ENCODE measurements at places on chromosomes 7 and 10.

DNA sequence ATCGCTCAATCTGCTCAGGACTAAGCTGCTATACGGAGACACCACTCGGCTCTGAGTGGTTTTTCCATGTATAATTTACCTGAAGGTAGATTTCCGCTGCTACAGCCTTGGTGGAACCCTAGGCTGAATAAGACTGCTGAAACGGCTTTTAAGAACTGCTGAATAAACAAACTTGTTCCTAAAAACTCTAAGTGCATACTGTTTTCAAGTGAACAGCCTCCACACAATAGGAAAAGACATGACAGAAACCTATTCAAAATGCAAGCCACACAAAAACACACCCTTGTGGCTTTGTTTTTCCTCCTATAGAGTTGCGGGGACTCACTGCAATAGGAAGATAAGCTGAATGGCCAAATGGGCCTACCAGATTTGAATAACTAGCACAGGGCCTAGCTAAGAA, 117.2 kb downstream of the UBE2H start:
- DNase-seq = no peak

DNA sequence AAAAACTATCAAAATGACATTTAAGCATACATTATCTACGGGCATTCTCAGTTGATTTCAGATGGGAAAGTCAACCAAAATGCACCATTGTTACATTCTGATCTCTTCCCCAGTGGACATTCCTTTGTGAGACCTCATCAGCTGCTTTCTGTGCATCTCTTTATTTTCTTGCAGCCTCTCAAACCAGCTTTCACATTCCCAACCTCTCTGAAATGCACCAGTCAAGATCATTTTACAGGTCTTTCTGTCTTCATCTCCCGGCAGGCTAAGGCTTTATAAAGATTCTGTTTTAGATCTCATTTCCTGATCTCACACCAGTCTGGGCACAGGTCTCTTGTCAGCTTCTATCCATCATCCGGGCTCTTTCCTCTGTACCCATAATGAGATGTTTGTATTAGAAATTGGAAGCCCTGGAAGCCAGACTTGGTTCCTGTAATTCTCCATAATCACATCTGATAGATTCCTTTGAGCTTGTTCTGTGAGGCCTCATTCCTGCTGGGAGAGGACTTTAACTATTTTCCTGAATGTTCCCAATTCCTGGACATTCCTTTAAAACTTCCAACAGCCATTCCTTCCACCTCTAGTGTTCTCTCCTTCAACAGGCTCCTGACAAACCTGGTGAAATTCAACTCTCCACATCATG, 44.3 kb upstream of the ARL4A start:
- no peak for DNase-seq

DNA sequence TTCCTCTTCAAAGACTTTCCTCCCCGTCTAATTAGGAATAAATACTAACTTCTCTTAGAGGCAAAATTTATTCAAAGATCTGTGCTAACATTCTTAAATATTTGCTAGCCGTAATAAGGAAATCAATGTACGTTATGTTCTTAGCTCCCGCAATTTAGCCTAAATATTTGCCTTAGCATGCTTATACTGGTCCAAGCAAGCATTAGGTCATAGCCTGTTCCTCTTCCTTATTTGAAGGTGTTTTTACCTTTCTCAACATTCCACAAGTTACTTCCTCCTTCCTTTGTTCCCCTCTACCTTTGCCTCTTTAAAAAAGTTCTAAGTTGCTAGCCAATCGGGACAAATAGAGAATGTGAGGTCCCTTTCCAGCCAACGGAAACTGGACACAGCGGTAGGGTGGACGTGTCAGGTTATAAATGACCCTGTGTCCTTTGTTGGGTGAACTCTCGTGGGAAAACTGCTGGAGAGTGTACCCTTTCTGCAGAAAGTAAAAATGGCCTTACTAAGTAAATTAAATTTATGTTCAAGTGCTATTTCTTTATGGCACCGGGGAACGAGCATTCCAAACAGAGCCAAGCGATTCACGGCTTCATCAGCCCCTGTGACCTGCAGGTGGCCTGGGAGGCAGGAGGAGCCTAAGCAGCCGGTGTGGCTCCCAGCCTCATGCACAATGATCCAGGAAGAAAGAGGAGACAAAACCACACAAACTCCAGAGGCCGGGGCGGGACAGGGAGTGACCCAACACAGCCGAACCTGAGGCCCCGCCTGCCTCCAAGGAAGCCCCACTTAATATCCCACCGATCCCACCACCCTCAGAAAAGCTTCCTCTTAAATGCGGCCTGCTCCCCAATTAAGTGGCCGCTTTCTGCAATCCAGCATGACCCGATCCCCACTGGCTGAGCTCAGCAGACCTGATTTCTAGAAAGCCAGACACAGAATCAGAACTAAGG, 67.0 kb downstream of the ZRANB1 start:
- DNase-seq = no peak

DNA sequence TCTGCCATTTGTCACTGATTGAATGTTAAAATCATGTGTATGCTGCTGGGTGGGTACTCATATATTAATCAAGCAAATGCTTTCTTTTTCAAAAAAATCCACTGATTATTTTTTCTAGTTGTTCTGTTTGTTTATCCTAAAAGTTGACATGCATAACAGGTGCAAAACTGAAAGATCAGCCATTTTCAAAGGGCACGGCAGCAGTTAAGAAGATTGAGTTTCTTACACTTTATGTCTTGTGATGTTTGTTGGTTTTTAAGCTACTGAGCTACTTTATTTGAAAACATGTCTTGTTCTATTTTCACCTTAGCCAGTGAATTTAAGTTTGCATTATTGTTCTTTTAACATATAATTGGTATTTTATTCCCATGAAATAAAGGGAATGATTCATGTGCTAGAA, 45.8 kb downstream of the PPP1R3A start:
- DNase-seq = no peak

DNA sequence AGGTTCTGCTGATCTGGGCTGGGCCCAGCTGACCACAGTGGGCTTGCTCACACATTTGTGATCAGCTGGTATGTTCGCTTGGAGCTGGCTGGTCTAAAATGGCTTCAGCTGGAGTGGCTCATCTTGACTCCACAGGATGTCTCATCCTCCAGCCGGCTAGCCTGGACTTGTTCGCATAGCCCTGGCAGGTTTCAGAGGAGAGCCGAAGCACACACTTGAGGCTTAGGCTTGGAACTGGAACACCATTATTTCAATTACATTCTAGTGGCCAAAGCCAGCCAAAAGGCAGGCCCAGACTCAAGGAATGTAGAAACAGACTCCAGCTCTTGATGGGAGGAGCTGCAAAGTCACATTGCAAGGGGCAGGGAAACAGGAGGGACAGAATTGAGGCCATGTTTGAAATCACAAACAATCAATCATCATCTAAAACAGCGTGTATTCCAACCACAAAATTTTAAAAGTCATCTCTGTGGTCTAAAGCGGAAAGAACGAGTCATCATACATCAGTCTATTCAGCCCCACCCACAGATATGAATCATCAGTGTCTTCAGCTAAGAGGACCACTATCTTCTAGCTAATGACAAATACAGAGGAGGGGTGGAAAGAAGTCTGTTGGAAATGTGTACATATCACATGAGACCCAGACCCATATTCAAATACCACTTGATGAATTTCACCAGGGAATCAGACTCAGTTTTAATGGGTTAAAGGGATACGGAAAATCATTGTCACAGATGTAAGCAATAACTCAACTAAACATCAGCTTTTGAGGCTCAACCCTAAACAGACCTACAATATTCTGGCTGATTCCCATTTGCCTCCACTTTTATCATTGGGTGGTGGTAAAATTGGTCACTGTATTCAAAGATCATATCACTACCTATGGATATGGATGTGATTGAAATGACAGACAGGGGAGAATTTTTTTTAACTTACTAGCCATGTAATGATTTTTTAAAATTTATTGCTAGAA, 139.0 kb upstream of the MKLN1 start:
- DNase-seq = no peak

GRCh38 chr7:55478700-55479099, 93.6 kb downstream of the VOPP1 start:
- DNase-seq = no peak

- no peak for DNase-seq
Measured at GRCh38 chr7:33509206-33509605, 379.8 kb downstream of the BBS9 start.

DNA sequence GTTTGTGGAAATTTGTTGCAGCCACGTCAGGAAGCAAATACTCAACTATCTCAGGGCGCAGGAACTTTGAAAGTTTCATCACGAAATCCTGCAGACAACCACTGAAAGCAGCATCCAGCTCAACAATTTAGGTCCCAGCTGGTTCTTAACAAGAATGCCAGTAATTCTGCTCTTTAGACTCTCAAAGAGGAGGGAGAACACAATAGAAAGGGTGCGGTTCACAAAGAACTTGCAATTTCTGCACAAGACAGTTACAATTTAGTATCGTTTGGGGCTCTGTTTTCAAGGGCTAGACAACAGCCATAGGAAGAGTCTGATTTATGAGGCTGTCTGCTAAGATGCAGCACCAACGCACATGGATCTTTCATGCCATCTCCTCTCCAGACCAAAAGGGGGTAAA, 223.1 kb downstream of the FGFR2 start:
- no peak for DNase-seq

GRCh38 chr7:24932815-24933214, 47.2 kb downstream of the OSBPL3 start:
- no peak for DNase-seq

GRCh38 chr7:44973610-44974401, 5.0 kb downstream of the MYO1G start:
- DNase-seq = peak; percentile 41

DNA sequence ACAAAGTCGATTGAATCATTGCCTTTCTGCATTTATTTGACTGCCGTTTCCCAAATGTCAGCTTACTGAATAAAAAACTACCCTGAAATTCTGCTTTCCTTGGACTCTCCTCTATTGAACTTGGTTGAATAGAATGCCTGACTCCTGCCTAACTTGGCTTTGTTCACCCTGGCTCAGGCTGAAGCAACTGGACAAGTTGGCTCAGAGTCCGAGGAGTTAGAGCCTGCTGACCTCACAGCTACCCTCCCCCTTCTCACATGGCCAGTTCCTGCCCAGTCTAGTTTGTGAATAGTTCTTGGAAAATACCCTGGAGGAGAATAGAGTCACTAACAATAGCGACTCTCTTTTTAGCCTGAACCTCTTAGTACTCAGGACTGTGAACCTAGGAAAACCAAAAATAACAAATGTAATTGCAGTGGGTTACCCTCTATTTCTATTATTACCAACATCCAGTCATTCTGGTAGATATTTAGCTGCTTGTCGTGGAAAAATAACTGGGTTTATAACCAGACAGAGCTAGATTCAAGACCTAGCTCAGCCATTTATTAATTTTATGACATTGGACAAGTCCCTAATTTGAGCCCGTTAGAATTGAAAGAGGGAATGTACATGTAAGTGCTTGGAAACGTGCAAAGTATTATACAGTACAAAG, 17.3 kb upstream of the NRBF2 start:
- DNase-seq = no peak

GRCh38 chr10:106793617-106794016, 370.9 kb downstream of the SORCS1 start:
- no peak for DNase-seq

DNA sequence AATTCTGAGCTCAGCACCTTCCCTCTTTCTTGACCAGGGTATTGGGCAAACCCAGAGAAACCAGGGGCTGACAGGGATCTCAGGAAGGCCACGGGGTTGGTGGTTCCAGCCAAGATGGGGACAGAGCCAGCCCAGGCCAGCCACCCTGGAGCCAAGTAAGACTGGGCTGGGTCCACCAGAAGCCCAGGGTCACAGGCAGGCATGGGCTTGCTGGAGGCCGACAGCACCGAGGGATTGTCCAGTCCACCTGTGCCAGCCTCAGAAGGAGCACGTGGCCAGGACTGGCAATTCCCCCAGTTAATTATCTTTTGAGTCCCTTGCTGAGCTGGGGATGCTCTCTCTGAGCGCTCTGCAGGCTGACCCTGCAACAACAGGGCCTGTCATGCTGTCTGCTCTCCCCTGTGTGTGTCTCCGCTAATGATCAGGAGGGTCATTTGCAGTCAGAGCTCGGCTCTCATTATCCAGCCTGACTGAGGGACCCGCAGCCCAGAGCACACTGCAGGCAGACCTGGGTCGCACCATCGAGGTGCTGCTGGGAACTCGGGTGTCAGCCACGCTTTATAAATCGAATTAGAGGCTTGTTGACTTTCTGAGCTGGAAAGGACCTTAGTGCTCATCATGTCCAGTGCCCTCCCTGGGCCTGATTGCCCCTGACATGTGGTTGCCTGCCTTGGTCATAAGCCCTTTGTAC, 69.5 kb upstream of the PPIF start:
- DNase-seq = no peak

DNA sequence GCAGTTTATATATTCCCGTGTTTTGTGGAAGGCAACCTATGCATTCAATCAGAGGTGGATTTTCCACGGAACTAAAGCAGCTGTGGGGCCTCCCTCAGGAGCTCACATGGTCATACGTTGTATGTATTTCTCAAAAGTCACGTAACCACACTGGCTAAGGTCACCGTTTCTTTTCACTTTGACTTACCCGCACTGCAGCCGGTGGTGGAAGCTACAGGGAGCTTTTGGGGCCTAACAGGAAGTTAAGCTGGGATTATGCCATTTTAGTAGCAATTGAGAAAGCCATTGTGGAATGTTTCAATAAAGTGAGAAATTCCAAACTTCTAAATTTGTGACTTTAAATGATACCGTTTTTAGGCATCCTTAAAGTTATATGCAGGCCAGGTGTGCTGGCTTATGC, 111.2 kb upstream of the KLF6 start:
- no peak for DNase-seq

DNA sequence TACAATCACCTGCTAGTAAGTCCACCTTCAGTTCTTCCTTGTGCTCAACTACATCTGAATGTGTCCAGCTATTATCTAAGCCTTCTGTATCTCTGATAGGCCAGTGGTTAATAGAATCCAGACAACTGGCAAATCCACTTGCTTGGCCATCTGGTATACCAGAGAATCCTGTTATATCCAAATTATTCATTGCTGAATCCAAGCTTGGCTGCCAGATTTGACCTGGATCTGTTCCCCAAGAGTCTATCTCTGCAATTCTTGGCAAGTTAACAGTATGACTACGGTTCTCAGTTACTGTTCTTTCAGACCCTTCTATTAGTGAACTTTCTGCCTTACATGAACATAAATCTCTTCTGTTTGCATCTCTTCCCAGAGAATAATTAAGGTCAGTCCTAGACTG, 154.6 kb upstream of the TARP start:
- no peak for DNase-seq

DNA sequence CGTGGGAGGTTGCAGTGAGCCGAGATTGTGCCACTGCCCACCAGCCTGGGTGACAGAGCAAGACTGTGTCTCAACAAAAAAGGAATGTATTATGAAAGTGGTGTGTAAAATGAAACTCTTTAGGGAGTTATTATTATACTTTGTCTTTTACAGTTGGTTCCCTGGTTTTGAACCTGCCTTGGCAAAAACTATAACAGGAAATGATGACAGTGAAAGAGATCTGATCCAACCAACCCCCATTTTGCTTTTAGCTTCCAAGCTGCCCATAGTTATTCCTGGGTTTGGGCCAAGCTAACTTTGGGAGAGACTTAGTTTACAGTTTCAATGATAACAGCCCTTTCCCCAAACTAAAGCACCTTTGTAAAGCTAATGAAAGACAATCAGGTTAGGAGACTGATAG, 34.1 kb upstream of the NMT2 start:
- DNase-seq = no peak

GRCh38 chr7:157425137-157425731, 88.4 kb downstream of the DNAJB6 start:
- DNase-seq = no peak
